Activated CD8-positive, alpha-beta memory T cell treated with anti-CD3 and anti-CD28 coated beads, Interleukin-2, amount 10 ng/mL, durations not matched to agents 7 days and 5 days (primary cell): ENCODE measurements at places on chromosomes 6 and 20. TPM values are rescaled to one million over a fixed set of nuclear protein-coding genes. Genes with fewer than 3 reads are reported as not detected.

The RAB44 gene
- not detected for total RNA-seq

The FRK gene
- 0.09 TPM for total RNA-seq

The KHDC1 gene
- total RNA-seq: 9.2 TPM

The PHACTR1 gene
- 0.73 TPM for total RNA-seq

The RIPPLY2 gene
- total RNA-seq: not detected

The CALHM4 gene
- not detected for total RNA-seq

The RREB1 gene
- 20.6 TPM for total RNA-seq

The SLC2A10 gene
- not detected for total RNA-seq

The SPTLC3 gene
- 0.16 TPM for total RNA-seq
